CD4-positive, alpha-beta T cell (primary cell): ENCODE measurements at places on chromosomes 7 and 10.

GRCh38 chr7:6166443-6166891 is 106.0 kb downstream of the CYTH3 start:
- DNase-seq = no peak

DNA sequence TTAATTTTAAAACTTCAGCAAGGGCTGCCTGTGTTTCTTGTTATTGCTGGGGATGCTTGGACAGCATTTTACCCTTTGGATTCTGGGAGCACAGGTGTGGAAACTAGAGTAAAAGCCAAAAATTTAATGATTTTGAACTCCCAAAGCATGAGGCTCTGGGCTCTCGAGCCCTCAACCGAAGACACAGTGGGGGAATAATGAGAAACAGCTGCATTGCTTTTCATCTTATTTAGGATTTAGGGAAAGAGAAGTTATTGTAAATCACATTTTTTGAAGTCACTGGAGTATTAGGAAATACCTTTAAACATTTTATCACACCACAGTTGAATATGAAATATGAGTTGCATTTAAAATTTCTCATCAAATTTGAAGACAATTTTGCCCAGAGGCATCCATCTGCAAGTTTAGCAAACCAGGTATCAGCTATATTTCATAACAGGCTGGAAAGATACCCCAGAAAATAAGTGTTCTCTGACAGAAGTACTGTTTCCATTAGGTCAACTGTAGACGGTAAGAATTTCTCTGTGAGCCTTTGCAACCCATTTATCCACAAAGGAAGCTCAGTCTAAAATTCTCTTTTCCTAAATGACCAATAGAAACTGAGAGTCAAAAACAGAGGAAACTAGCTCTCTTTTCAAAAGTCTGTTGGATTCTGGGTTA is 290.6 kb upstream of the PHYHIPL start:
- DNase-seq = no peak

GRCh38 chr7:82549616-82550285 is 106.2 kb upstream of the CACNA2D1 start:
- DNase-seq = no peak

GRCh38 chr7:23338863-23339262 is 39.7 kb downstream of the MALSU1 start:
- no peak for DNase-seq

DNA sequence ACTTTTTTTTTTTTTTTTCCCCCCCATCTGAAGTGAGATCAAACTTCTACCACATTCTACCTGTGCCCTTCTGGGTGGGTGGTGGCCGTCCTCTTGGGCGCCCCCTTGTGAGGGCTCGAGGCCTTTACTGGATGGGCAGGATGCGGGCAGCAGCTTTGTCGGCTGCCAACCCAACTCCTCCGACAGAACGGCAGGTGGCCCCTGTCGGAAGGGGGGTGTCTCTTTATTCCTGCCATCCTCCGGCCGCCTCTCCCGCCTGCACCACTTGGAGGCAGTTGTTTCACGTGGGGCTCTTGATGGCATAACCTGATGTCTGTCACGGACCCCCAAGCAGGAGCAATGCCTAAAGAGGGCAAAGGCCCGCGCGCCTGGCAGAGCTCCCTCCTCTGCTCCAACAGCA is 31.0 kb downstream of the AMZ1 start:
- DNase-seq = peak; percentile 53

GRCh38 chr10:8312781-8313180 is 258.3 kb downstream of the GATA3 start:
- no peak for DNase-seq

DNA sequence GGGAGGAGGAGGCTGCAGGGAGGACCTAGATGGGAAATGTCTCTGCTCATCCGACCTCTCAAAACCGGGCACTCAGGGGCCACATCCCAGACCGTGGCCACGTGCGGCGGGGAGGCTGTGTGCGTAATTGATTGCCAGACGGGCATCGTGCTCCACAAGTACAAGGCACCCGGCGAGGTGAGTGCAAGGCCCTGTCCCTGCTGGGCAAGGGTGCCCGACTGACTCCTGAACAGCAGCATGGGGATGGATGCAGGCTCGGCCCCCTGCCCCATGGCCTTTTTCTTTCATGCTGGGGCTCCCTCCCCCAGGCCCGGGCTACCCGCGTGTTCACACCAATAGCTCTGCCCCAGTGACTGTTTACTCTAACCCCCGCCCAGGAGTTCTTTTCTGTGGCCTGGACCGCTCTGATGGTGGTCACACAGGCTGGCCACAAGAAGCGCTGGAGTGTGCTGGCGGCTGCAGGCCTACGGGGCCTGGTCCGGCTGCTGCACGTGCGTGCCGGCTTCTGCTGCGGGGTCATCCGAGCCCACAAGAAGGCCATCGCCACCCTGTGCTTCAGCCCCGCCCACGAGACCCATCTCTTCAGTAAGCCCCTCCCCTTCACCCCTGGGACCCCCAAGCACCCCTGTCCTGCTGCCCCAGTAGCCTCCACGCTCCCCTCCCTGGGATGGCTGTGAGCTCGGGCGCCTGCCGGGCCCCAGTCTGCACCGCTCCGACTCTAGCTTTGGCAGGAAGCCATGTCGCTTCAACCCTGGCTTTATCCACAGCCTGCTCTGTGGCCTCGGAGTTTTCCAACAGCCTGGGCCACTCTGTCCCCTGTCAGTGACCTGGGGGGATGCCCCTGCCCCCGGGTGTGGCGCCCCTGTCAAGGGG is 3.9 kb downstream of the LRWD1 start:
- no peak for DNase-seq

DNA sequence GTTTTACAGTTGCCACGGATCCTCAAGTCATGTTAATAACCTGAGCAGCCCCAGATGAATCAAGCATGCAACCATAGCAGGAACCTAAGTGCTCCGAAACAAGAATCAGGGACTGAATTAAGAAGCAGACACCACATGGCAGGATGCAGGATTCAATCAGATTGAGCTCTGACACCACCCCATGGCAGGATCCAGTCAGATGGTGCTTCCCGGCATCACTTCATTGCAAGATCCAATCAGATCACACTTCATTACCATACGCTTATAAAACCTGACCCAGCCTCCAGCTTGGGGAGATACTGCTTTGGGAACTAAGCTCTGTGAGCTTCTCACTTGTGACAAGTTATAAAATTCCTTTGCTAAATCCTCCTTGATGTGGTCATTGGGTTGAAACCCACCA is 55.3 kb downstream of the ABCB4 start:
- DNase-seq = no peak

- DNase-seq = peak; percentile 64
These were observed 67.8 kb upstream of the ATP6V0A4 start for GRCh38 chr7:138865843-138866242.

DNA sequence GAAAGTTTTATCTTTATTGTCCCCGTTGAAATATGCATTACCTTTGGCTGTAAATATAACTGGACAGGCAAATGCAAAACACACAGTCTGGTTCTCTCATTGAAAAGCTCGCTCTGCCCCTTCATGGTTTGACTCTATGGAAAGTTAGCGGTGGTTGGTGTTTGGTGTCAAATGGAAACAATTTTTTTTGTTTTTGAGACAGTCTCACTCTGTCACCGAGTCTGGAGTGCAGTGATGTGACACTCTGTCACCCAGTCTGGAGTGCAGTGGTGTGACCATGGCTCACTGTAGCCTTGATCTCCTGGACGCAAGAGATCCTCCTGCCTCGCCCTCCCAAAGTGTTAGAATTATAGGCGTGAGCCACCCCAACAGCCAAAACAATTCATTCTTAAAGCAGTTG is 149.7 kb downstream of the LRRC4 start:
- DNase-seq = no peak

- no peak for DNase-seq
These were observed 37.9 kb upstream of the DNAJB12 start for GRCh38 chr10:72392571-72392970.

DNA sequence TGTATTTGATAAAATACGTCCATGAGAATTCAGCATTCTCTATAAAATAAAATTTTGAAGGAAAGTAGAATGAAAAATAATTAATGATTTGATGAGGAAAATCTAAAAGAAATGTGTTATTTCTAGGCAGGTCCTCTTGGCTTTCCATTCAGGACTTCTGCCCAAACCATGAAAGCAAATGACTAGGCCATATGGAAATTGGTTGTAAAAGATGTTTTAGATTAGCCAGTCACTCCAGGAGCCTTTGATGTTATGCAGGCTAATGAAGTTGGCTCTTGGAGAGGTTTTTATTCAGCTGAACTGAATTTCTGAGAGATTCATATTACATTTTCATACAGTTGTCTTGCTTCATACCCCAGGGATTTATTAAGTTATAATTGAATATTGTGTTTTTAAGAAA is 452.8 kb downstream of the SDK1 start:
- DNase-seq = no peak

DNA sequence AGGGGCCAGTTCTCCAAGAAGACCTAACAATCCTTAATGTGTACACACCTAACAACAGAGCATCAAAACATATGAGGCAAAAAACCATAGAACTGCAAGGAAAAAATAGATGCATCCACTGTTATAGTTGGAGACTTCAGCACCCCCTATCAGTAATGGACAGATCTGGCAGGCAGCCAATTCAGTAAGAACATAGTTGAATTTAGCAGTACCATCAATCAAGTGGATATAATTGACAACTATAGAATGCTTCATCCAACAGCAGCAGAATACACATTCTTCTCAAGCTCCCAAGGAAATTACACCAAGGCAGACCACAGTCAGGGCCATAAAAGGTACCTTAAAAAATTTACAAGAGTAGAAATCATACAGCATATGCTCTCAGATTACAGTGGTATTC is 42.2 kb downstream of the POLL start:
- DNase-seq = no peak

DNA sequence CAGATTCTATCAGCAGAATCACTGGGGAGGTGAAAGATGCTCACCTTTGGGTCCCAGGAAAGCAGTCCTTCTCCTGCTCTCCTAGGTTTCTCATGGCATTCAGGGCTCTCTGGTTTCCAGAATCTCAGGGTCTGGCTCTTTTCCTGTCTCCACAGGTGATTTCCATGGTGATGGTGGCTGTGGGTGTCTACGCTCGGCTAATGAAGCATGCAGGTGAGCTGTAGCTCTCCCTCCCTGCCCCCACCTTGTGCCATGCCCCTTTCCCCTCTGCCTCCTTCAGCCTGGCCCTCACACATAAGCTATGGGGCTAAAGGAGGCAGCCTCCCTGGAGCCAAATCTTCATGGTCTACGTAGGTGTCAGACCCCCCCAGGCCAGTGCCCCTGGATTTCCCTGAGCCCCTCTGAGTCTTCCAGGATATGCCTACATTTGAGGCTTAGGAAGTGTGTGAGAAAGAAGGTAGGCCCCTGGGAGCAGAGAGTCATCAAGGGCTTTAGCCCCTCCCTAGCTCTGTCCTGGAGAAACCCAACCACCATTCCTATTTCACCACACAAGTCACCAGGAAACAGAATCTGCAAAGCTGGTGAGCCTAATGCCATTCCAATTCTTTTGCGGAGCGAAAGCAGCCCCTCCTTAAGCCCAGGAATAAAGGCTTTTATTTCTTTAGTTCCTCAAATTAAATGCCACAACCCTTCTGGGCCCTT is 17.2 kb downstream of the TSPAN33 start:
- no peak for DNase-seq

GRCh38 chr10:12758271-12758670 is 243.2 kb downstream of the CCDC3 start:
- no peak for DNase-seq

GRCh38 chr10:132532179-132532578 is 5.4 kb upstream of the INPP5A start:
- no peak for DNase-seq

DNA sequence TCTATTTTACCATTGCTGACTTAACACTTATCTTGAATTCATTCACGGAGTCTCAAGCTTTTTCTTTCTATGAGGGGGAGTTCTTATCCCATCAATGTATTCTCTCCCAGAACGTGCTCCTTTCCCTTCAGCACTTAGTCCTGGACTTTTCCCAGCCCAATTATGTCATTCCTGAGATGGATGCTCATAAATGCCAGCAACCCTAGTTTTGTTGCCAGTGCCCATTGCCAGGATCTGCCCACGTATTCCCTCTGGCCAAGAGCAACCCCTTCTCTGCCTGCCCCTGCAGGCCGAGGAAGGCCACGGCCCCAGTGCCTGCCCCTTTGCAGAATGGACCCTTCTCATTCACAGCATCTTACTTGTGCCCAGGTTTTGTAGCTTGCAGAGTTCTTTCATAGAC is 67.4 kb upstream of the PPP1R3C start:
- no peak for DNase-seq

DNA sequence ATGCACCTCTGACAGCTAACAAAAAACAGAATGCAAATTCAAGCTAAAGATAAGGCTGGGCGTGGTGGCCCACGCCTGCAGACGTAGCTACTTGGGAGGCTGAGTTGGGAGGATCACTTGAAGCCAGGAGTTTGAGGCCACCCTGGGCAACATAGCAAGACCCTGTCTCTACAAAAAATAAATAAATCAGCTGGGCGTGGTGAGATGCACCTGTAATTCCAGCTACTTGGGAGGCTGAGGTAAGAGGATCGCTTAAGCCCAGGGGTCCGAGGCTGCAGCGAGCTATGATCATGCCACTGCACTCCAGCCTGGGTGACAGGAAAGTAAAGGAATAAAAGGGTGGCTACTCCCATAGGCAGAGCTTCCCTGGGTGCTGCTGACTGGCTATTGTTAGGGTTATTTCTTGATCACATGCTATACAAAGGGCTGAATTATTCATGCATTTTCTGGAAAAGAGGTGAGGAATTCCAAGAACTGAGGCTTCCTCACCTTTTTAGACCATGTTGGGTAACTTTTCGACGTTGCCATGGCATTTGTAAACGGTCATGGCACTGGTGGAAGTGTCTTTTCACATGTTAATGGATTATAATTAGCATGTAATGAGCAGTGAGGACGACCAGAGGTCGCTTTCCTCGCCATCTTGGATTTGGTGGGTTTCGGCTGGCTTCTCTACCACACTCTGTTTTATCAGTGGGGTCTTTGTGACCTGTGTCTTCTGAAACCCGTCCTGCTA is 6.9 kb upstream of the PSMG3 start:
- DNase-seq = no peak

GRCh38 chr7:95433952-95434556 is 774 bp downstream of the PON2 start:
- DNase-seq = no peak

DNA sequence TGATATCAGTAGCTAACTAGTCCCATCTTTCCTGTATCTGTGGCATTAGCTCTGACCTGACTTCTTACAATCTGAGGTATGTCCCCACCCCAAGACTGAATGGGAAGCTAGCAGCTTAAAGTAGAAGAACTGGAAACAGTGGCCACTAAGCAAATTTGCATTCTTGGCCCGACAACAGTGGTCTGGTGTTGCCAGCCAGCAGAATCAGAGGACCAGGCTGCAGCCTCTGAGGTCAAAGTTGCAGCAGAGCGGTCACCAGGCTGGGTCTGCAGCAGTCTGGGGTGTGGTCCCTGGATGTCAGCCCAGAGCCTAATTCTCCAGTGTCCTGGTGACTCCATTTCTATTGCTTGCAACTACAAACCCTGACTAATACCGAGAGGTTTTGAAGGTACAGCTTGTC is 26.3 kb downstream of the FAM107B start:
- no peak for DNase-seq
